ENCODE measurements at places on chromosomes 7 and 10.

GRCh38 chr7:107687656-107688055, 27.0 kb downstream of the SLC26A4 start:
- DNase-seq: no peak

DNA sequence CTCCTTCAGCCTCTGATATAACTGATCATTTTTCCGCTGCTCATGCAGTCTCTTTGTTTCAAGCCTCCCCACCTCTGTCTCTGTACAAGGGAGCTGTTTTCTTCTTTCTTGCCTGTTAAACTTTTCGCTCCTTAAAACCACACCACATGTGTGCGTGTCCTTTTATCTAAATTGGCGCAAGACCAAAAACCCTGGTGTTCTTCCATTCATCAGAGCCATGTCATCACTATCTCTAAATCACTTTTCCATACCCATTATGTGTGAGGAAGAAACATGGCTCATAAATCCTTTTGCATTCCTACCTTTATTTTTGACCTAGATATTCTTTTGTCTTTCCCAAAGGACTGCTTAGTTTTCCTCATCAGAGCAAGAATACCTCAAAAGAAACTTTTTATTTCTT, 239.0 kb upstream of the IMMP2L start:
- DNase-seq: no peak

DNA sequence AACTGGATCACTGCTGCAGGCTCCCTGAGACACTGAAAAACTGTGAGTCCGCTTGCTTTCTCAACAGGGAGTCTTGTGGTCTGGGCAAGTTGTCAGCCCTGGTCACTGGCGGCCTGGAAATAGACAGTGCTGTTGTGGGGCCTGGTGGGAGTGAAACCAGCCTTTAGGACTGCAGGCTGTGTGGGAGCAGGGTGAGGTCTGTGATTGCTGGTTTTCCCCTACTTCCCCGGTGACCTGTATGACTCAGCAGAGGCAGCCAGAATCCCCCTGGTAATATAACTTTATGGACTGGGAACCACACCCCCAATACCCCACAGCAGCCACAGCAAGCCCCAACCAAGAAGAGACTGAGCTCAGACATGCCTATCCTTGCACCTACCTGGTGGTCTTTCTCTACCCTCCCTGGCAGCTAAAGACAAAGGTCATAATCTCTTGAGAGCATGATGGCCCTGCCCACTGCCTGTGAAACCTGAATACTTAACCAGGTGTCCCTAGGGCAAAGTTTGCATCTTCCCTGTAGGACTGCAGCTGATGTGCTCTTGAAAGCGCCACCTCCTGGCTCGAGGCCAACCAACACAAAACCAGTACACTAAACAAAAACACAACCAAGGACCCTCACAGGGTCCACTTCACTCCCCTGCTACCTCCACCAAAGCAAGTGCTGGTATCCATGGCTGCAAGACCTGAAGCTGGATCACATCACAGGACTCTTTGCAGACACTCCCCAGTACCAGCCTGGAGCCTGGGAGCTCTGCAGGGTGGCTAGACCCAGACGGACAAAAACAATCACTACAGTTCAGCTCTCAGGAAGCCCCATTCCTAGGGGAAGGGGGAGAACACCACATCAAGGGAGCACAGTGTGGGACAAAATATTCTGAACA, 7.2 kb upstream of the ADAM22 start:
- DNase-seq: peak; percentile 87

DNA sequence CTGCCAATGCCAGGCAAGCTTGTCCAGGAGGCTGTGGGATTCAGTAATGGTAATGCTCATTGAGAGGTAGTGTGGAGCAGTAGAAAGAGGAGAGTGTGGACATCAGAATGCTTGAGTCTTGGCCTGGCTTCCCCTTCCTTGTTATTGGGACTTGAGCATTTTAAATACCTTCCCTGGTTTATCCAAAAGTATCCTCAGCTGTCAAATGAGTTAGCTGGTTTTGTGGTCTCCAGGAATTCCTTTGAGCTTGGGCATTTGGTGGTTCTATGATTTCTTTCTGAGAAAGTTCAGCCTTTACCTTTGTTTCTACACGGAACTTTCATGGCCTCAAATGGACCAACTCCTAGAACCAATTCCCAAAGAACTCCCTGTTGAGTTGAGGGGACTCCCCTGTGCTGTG, 264.3 kb downstream of the PTEN start:
- DNase-seq: no peak

Measured in large intestine (tissue), 12 donors.